ENCODE measurements at places on chromosomes 13 and 19. TPM values are rescaled to one million over a fixed set of nuclear protein-coding genes. Genes with fewer than 3 reads are reported as not detected.

DNA sequence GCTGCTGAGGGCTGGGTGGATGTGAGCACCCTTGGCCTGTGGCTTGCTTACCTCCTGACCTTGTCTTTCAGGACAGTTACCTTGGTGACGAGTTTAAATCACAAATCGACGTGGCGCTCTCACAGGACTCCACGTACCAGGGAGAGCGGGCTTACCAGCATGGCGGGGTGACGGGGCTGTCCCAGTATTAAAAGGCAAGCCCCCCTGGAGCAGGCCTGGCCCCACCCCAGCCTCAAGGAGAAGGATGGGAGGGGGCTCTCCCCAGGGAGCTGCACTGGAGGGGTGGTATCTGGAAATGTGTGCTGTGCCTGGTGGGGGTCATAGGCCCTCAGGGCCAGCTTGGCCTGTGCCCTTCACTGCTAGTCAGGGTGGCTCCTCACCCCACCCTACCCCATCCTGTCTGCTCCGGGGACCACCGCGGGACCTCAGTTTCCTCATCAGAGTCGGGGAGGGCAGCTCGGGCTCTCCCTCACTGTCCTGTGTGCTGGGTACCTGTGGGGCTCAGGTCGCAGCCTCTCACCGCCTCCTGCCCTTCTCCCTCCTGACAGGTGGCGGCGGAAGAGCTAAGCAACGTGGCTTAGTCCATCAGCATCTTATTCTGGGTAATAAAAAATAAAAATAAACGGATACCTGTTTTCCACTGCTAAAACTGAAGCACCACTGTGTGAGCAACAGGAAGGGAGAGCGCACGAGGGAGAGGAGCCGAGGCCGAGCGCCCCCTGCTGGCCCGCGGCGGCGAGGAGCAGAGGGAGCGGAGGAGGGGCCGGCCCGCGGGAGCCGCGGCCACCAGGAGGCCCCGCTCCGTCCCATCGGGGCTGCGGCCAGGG is 29.8 kb downstream of the CERS1 start:
- H3K27me3 ChIP-seq = no peaks in the 10 kb centered on the region
- no peak overlapping the region for H3K27ac ChIP-seq
- no peaks in the 10 kb centered on the region for H3K36me3 ChIP-seq
- H3K4me1 ChIP-seq = no peaks in the 10 kb centered on the region
- DNase-seq = peak; percentile 84
- no peak overlapping the region for H3K4me3 ChIP-seq

- peaks cover under 1% of the 10 kb centered on the region for H3K4me1 ChIP-seq
- H3K36me3 ChIP-seq = peaks cover 31% of the 10 kb centered on the region
- H3K4me3 ChIP-seq = no peak overlapping the region
- DNase-seq = no peak
These were observed 38.7 kb downstream of the KCTD4 start for GRCh38 chr13:45162194-45162593.

GRCh38 chr13:92994056-92994455 is 232.6 kb upstream of the GPC6 start:
- DNase-seq = no peak
- H3K27ac ChIP-seq = no peak overlapping the region
- no peaks in the 10 kb centered on the region for H3K4me1 ChIP-seq
- no peaks in the 10 kb centered on the region for H3K27me3 ChIP-seq
- H3K4me3 ChIP-seq = no peak overlapping the region

- H3K27ac ChIP-seq = no peak overlapping the region
- H3K27me3 ChIP-seq = no peaks in the 10 kb centered on the region
- no peaks in the 10 kb centered on the region for H3K36me3 ChIP-seq
- no peaks in the 10 kb centered on the region for H3K4me1 ChIP-seq
- DNase-seq = no peak
These were observed 545.4 kb upstream of the GPC6 start for GRCh38 chr13:92681239-92681638.

DNA sequence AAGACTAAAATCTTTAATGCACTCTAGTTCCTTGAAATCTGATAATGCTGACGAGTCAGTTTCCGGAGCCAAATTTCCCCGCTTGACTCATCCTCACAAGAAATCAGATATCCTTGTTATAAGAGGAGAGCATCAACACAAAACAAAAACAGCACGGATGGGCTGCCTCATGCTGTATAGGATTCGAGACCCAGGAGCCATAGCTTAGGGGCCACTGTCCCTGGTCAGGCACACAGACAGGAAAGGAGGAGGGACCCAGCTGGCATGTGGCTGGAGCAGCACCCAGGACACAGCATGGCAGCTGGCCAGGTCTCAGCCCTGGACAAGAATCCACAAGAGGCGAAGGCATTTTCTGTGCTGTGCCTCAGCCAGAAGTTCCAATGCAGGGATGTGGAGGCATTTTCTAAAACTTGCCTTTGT is 110.2 kb upstream of the SPATA13 start:
- no peak overlapping the region for H3K4me3 ChIP-seq
- peaks cover 9% of the 10 kb centered on the region for H3K36me3 ChIP-seq
- peaks cover 4% of the 10 kb centered on the region for H3K27me3 ChIP-seq
- H3K27ac ChIP-seq = no peak overlapping the region

DNA sequence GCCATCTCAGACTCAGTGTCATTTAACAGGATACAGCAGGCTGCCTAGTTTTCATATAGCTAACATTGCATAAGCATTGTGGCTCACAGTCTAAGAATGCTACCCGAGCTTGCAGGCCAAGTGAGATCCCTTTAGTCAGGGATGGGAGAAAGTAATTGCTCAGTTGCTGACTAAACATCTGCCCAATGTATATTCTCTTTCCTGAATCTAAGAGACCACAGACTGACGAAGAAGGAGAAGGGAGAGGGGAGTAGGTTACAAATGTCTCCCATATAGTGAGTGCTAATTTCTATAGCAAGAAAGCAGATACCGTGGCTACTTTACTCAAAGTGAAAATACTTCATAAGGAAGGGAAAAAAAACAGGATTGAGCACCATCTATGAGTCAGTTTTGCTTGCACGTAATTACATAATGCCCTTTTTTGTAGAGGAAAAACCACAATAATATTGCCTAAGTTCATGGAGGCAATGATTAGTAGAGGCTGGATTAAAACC is 453.9 kb downstream of the COG6 start:
- H3K4me1 ChIP-seq = no peaks in the 10 kb centered on the region
- no peaks in the 10 kb centered on the region for H3K36me3 ChIP-seq
- DNase-seq = no peak
- H3K4me3 ChIP-seq = no peak overlapping the region

DNA sequence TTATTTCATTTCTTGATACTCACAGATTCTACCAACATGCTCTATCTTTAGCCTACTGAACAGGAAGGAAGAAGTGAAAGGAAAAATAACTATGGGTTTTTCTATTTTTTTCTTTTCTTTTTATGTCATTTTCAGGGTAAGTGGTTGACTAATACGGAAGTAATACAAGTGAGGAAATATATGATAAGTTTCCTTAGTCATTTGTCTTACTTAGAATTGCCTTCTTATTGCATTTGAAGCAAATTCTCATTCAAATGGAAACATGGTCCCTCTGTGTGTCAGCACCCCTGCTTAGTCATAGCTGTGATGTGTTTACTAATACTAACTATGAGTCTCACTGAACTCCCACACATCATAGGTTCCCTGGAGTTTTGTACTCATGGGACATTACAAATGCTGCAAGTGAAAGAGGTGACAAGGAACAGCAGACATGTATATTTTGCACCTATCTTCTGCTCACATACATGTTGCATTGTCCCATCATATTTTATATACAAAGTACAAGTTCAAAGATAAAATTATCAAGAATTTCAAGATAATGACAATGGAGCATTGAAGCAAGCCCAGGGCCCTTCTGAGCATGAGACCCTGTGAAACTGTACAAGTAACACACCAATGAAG is 60.1 kb downstream of the DCT start:
- no peak overlapping the region for H3K27ac ChIP-seq
- no peaks in the 10 kb centered on the region for H3K36me3 ChIP-seq
- no peak overlapping the region for H3K4me3 ChIP-seq
- H3K27me3 ChIP-seq = no peaks in the 10 kb centered on the region

DNA sequence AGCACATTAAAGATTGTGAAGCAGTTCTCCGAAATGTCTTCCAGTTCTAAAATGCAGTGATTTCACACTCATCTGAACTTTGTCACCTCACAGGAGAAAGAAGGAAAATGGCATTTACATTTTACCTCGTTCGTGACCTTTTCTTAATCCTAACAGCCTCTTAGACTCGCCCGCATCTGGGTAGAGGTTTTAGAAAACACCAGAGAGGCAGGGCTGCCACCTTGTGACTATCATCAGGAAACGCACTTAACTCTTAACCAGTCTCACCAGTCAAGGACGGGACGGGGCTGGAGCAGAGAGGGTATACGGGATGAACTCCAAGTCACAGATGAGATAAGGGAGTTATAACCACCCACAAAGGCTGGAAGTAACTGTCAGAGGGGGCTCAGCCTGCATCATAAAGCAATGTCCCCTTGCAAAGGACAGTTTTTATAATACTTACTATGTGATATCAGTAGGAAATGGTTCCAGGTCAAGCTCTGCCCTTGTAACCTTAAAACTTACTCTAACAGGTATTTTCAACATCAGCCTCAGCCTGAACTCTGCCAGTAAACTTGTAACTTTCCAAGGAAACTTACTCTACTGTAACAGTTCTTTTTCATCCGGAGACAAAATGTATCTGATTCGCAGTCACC is 8.6 kb upstream of the CEACAM6 start:
- H3K36me3 ChIP-seq = no peaks in the 10 kb centered on the region
- peaks cover 22% of the 10 kb centered on the region for H3K27me3 ChIP-seq
- no peak for DNase-seq
- H3K4me3 ChIP-seq = no peak overlapping the region
- H3K4me1 ChIP-seq = no peaks in the 10 kb centered on the region

- H3K27me3 ChIP-seq = peaks cover 22% of the 10 kb centered on the region
- peaks cover 4% of the 10 kb centered on the region for H3K4me1 ChIP-seq
- H3K36me3 ChIP-seq = no peaks in the 10 kb centered on the region
These were observed 106.5 kb downstream of the TEX26 start for GRCh38 chr13:31038834-31039552.

- H3K36me3 ChIP-seq = peaks cover 7% of the 10 kb centered on the region
- no peak overlapping the region for H3K4me3 ChIP-seq
- no peak overlapping the region for H3K27ac ChIP-seq
- H3K27me3 ChIP-seq = no peaks in the 10 kb centered on the region
- peaks cover 22% of the 10 kb centered on the region for H3K4me1 ChIP-seq
These were observed 3.2 kb downstream of the EPN1 start for GRCh38 chr19:55678121-55678671.

GRCh38 chr19:5789886-5790558 is 941 bp downstream of the DUS3L start:
- peak overlapping the region; percentile 100 for H3K4me3 ChIP-seq
- no peak for DNase-seq
- peaks cover 11% of the 10 kb centered on the region for H3K36me3 ChIP-seq
- H3K27me3 ChIP-seq = no peaks in the 10 kb centered on the region
- peak overlapping the region; percentile 100 for H3K27ac ChIP-seq
- peaks cover 10% of the 10 kb centered on the region for H3K4me1 ChIP-seq

DNA sequence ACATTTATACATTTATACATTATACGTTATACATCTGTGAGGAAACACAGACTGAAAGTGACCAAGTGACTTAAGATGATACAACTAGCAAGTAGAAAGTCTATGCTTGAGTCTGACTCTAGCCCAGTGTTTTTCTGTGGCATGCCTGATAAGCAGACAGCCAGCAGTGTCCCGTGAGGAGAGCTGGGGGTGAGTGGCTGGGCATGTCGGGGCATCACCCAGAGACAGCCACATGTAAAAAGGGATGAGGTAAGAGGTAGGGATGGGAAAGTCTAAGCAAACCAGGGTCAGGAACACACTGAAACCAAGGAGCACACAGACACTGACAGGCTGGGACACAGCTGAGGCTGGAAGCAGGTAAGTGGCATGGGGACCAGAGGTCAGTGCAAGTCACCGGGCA is 333.2 kb downstream of the FOXO1 start:
- H3K27ac ChIP-seq = no peak overlapping the region
- no peak overlapping the region for H3K4me3 ChIP-seq
- H3K4me1 ChIP-seq = peaks cover 7% of the 10 kb centered on the region
- no peak for DNase-seq
- H3K27me3 ChIP-seq = no peaks in the 10 kb centered on the region

The GJB2 gene
- total RNA-seq = 17.0 TPM

The RNF17 gene
- total RNA-seq = 0.12 TPM

Measured in type B pancreatic cell (in vitro differentiated cells).